T-helper 17 cell (primary cell): ENCODE measurements at places on chromosomes 3 and 15.

- DNase-seq, result no peak
Measured at GRCh38 chr3:177341736-177342419, 144.6 kb upstream of the TBL1XR1 start.

DNA sequence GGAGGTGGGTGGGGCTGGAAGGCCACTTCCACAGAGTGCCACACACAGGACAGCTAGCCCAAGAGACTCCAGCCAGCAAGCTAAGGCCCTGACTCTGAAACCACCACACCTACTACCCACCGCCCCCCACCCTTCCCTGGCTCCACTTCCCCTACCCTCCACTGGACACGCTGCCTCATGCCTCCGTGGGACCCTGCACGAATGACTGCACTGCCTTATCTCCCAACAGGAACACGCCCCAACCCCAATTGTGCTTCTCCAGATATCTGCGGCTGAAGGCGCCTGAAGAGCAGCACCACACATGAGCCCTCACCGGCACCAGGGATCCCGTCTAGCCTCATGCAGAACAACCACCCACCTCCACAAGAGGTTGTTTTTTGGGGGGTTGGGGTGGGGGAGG is 2.7 kb downstream of the LINGO1 start:
- no peak for DNase-seq

- DNase-seq, result no peak
Measured at GRCh38 chr3:165170236-165170635, 25.9 kb downstream of the SLITRK3 start.

GRCh38 chr3:140499114-140499757 is 178.6 kb upstream of the TRIM42 start:
- no peak for DNase-seq

DNA sequence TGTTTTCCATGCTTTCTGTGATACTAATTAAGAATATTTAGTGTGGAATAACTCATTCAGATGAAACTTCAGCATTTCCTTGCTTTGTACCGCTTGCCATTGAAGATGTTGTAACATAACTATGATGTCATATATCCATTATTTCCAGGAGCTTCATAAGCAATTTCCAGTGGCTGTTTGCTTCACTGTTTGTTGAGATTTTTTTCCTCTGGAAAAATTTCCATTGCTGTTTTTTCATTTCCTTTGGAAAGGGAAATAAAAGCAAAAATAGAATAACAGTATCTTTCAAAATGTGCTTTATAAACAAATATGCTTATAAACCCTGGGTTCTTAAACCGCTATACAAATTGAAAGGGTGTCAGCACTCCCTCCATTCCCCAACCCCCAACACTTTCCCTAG is 319.6 kb upstream of the SEMA6D start:
- no peak for DNase-seq

- DNase-seq, result no peak
Measured at GRCh38 chr3:193997228-193998122, 138.5 kb upstream of the HES1 start.

DNA sequence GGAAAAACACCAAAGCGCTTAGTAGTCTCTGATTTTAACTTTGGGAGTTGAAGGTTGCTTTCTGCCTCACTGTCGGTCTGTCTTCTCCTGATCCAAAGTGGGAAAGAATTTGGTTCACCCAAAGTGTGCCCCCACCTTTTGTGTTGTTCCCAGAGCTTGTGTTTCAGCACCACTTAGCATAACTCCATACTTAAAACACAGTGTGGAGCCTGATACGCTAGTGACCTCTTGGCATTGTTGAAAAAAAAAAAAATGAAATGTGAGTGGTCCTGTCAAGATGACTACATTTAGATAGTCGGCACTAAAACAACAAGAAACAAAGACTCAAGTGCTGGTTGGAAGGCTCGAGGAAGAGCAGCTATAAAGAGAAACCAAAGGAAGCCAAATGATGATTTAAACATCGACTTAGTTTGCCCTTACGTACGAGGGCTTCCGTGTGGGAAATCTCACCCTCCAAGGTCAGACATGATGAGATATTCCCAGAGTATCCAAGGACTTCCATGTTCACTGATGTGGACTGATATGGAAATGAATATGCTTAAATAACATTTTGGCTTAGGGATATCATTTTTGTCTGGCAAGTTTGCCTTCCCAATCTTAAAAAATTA is 178.8 kb downstream of the MEIS2 start:
- no peak for DNase-seq

- DNase-seq, result no peak
Measured at GRCh38 chr15:36626984-36627383, 47.6 kb downstream of the CDIN1 start.

DNA sequence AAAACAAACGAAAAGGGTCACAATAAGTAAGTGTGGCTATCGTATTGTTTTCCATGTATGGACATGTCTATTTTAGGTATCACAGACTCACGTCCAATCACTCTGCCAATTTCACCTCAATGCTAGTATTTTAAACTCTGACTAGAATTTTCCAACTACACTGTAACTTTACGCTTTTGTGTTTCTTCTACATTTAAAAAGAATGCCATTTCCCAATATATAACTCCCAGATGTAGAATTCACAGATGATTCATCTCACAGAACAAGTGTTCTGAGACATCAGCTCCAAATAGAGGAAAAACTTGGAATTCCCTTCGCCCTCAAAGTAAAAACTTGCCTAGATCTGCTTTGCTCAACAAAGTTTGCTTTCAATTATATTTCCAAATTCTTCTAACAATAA is 14.2 kb downstream of the LRIG1 start:
- DNase-seq, result no peak

- DNase-seq, result no peak
Measured at GRCh38 chr3:160999274-160999673, 105.9 kb downstream of the B3GALNT1 start.

DNA sequence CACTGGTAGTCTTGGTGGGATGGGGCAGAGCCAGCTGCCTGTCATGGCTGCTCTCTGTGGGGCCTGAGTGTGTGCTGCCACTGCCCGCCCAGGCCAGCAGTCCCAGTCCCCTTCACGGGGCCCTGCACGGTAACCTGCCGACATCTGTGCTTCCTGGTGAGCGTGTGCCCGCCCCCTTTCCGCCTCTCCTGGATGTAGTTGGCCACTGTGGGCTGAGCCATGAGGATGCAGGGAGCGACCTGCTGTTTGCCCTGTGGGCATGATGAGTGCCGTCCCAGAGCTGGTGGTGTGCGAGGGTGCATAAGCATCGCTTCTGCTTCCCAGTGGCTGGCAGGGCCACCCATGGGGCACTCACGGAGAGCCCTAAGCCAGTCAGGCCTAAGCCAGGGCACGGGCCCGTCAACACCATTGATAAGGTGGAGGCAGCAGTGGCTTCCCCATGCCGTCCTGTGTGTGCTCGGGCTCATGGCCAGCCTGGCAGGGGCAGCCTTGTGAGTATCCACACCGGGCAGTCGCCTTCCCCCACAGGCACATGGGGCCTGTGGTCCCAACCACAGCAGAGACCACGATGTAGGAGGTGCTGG is 14.6 kb downstream of the PLXNA1 start:
- DNase-seq, result no peak

DNA sequence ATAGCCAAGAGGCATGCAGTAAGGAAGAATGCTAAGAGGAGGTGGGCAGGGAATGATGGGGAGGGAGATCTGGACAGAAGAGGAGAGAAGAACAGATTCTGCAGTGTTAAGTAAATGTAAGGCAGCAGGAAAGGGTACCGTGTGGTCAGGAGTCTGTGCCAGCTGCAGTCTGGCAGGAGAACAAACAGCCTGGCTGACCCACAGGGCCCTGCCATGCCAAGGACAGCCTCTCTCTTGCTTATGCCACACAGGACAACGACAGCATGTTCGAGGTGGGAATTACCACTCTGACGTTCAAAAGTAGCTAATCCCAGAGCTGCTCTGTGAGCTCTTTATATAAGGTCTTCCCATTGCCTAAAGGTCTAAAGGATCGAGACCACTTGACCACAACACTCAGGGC is 31.3 kb downstream of the DAPK2 start:
- DNase-seq, result no peak

- DNase-seq, result no peak
Measured at GRCh38 chr3:139455206-139455605, 21.1 kb downstream of the RBP2 start.

- DNase-seq, result no peak
Measured at GRCh38 chr15:83410532-83410931, 36.6 kb upstream of the SH3GL3 start.

- DNase-seq, result no peak
Measured at GRCh38 chr3:177236704-177237103, 39.4 kb upstream of the TBL1XR1 start.

DNA sequence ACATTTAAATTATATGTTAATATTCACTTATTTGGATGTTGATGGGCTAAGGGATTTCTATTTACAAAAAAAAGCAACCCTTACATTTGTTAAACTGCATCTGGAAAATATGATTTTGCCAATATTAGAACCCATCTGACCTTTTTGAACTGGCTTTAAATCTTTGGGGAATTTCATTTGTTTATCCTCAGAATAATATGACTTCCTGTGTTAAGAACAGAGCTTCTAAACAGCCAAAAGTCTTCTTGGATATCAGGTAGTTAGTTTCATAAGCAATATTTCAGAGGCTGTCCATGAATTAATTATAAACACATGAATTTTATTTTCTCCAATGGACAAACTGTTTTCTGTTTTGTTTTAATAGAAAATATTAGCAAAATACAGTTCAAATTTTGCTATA is 301.9 kb upstream of the AGTR1 start:
- no peak for DNase-seq
